Activated naive CD4-positive, alpha-beta T cell treated with Interleukin-2 at 50 U/mL for 16 hours (primary cell): ENCODE measurements at places on chromosomes 2 and 18.

DNA sequence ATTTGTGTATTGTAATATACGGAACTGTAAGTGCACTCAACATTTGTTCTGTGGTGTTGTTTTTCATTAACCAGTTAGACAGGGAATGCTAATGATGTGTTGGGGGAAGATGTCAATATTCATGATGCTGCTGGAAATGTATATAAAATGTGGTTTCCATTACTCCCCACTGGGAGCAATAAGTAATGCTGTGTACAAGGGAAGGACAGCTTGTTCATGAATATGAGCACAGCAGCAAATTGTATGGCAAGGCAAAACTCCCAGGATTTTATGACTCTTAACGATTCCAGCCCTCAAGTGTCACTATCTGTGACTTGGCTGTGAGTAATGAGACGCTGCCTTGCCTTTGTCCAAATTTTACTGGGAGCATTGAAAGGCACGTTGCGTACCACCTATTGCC, 312.4 kb upstream of the DDX18 start:
- no peak for DNase-seq

- DNase-seq, result no peak
Observed at GRCh38 chr2:237574467-237574866, 8.1 kb downstream of the PRLH start.

- DNase-seq, result no peak
Observed at GRCh38 chr2:34104601-34105000, 505.5 kb upstream of the FAM98A start.

- no peak for DNase-seq
Observed at GRCh38 chr2:96404446-96405373, 69.1 kb downstream of the NCAPH start.

DNA sequence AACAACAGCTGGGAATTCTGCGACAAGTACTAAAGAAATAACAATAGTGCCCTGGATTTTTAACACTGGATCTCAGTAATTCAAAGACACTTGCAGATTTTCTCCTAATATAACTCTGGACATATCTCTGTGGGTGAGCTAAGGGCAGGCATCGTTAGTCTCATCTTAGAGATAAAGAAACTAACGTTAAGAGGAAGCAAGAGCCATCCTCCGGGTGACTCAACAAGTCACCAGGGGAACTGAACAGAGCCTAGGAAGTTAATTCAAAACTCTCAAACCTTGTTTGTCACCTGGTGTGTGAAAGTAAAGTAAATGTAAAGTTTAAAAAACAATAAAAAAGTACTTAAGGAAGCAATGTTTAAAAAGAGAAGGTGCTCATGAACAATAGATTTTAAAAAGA, 41.6 kb upstream of the NRP2 start:
- no peak for DNase-seq

DNA sequence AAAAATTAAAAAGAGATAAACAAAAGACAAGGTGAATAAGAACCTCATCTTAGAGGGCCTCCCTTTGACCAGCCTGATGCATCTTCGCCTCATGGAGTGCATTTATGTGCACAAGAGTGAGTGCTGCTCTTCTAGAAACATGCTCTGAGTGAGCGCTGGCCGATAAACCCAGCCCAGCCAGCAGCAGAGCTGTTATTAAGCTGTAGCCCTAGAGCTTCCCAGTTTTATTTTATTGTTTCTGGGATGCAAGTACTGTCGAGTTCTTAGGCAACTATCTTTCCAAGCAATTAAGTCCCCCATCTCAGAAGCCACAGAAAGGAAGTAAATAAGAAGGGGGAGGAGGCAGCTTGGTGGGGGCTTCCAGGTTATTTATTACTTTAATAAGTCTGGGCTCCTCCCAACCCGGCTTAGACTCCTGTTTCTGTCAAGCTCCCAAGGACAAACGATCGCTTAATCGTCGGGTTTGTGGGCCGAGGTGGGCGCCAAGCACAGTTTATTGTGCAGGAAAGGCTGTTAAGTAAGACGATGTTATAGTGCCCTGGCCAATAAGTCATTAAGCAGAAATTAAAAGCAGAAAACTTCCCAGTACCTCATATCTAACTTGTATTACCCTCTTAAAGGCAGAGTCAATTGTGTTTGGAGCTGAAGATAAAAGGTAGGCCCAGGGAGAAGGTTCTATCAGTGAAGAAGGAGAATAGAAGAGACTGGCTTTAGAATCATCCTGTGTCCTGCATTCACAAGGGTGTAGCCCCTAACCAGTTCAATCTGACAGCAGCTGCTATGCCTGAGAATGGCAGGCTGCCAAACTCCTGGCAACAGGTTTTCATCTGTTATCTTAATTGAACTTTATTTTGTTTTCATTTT, 176.3 kb downstream of the PIK3C3 start:
- no peak for DNase-seq

DNA sequence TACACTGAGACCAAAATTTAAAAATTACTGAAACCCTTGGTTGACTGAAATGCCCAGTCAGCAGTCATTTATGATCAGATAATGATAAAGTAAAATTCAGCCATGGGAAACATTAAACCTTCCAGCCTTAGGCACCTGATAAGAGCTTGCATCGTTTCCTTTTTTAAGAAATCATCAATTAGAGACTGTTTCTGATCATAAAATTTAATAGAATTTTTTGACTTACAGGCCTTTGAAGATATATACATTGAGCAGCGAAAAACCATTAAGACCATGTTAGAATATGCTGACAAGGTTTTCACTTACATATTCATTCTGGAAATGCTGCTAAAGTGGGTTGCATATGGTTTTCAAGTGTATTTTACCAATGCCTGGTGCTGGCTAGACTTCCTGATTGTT, 99.6 kb upstream of the CSRNP3 start:
- no peak for DNase-seq

DNA sequence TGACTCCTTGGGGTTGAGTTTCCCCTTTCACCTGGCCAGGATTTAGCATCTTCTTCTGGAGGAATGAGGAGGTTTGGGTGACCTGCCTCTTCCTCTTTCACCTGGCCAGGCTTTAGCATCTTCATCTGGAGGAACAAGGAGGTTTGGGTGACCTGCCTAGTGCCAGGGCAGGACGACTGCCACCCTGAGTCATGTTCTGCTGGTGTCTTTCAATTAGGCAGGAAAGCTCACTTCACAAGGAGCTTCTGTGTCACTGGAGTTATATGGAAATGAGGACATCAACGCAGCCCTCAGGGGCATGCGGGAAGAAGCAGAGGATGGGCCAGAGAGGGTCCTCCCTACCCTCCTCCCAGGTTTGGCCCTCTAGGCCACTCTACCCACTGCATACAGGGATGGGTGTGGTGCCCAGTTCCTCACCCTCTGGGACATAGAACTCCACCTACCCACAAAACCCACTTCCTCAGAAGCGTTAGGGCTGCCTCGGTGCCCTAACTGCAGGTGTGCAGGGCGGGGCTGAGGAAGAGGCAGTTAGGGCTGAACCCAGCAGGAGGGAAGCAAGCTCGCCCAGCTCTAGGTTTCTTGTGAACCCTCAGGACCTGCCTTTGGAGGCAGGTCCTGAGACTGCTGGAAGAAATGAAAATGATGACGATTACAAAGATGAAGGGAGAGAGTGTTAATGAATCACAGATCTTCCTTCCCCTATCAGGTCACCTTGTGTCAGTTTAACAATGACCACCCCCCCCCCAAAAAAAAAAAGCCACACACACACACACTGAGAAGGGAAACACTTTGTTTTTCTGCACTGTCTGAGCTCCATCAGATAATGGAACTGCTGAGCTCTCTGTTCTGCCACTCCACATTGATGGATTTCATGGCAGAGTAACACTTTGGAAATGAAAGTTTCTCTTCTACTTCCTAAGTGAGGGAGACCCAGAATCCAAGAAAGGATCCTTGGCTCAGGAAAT, 71.0 kb downstream of the ARL4C start:
- DNase-seq, result peak; percentile 59

- no peak for DNase-seq
Observed at GRCh38 chr2:39593439-39594393, 72.0 kb upstream of the TMEM178A start.

DNA sequence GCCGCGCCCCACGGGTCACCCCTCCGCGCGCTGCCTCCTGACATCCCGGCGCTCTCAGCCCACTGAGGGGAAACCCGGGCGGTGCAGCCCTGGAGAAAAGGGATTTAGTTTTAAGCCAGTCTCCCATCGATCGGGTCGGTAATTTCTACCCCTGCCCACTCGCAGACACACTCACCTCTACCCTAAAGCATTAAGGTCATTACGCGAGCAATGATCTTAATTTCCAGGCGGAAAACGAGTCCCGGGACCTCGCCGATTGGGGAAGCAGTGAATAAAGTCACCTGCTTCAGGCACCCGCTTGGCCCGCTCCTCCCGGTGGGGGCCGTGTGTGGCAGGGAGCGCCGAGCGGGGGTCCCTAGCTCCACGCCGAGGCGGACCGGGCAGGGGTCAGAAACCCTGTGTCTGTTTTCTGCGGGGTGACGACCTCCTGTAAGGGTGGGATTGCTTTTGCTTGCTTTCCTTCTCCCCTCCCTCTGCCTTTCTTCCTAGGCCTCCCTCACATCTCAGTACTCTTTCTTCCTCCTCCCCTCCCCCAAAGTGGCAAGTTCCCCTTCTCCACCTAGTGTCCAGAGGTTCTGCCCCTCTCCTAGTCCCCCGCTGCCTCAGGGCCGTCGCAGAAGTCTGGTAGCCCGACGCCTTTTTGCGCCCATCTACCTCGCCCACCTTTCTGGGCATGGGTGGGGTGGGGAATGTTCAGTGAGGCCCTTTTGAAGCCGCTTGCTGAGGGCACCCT, 142.6 kb downstream of the MEIS1 start:
- DNase-seq, result no peak
